ENCODE measurements at places on chromosomes 12 and 14.

GRCh38 chr12:100214518-100214917 is 13.9 kb downstream of the ACTR6 start:
- DNase-seq, result no peak

DNA sequence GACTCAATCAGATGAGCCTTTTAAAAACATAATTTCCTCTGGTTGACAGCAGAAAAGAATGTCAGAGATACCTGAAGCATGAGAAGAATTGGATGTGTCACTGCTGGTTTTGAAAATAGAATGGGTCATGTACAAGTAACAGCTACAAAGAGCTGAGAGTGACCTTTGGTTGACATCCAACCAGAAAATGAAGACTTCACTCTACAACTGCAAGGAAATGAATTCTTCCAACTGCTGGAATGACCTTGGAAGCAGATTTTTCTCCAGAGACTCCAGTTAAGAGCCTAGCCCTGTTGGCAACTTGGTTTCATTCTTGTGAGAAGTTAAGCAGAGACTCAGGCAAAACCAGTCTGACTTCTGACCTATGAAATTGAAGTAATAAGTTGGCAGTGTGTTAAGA is 505.9 kb downstream of the SLC16A7 start:
- no peak for DNase-seq

DNA sequence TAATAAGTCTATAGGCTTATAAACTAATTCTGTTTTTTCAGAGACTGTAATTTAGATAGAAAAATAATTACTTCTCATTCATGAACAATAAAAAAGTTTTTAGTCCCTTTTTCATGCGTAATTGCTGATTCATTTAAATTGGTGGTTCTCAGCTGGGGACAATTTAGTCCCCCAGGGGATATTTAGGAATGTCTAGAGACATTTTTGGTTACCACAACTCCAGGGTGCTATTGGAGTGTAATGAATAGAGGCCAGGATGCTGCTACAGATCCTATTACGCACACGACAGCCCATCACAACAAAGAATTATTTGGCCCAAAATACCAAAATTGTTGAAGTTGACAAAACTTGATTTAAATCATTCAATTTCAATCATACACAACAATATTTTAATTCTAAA is 22.8 kb upstream of the VCPKMT start:
- DNase-seq, result no peak

DNA sequence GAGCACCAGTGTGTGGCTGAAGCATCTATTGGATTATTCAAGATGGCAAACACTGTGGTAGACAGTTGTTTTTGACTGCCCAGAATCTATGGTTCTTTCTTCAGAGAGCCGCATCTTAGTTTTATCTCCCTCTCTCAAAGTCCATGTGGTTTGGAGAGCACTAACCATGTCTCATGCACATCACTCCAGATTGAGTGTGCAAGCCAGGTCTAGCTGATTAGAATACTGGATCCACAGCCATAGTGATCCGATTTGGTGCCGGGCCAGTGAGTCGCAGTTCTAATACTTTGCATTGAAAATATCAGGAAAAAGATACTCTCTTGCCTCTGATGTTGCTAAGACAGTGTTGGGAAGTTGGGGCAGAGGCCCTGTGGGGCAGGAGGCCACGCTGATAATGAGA is 4.6 kb upstream of the SBNO1 start:
- no peak for DNase-seq

DNA sequence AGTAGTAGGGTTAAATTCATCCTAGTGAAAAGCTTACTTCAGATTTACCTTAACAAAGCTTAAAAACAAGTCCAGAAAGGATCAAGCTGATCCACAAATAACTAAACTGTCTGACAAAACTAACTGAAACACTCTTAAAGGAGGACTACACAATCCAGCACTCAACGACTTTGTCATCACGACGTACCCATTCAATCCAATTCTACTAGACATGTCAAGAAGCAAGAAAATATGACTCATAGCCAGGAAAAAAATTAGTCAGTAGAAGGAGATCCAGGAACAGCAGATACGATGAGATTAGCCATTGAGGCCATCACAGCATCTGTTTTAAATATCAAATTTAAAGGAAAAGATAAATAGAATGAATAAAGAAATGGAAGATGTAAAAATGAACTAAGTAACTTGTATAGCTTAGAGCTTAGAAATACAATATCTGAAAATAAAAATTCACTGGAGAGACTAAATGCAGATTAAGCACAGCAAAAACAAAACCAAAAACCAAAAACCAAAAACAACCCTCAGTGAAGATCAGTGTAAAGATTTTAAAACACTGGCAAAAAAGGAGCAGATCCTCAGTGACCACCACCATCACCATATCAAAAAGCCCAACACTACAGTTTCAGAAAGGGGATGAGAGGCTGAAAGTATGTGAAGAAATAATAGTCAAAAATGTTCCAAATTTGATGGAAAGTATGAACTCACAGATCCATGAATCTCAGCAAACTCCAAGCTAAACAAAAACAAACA is 95.0 kb upstream of the CCND2 start:
- DNase-seq, result no peak

DNA sequence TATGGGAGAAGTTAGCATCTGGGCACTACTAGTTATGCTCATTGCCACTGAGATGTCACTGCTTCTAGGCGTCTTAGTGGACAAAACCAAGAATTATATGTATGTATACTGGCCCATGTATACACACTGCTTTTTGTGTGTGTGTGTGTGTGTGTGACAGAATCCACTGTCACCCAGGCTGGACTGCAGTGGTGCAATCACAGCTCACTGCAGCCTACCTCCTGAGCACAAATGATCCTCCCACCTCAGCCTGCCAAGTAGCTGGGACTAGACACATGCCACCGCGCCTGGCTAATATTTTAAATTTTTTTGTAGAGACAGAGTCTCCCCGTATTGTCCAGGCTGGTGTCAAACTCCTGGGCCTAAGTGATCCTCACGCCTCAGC is 25.2 kb downstream of the LIMA1 start:
- DNase-seq, result no peak

- no peak for DNase-seq
Measured at GRCh38 chr14:64983439-64984310, 3.0 kb upstream of the FNTB start.

- peak; percentile 53 for DNase-seq
Measured at GRCh38 chr12:53065975-53066931, 12.9 kb downstream of the SPRYD3 start.

- no peak for DNase-seq
Measured at GRCh38 chr14:81125536-81125935, 95.2 kb downstream of the GTF2A1 start.

- DNase-seq, result no peak
Measured at GRCh38 chr12:26277506-26278246, 82.3 kb downstream of the SSPN start.

DNA sequence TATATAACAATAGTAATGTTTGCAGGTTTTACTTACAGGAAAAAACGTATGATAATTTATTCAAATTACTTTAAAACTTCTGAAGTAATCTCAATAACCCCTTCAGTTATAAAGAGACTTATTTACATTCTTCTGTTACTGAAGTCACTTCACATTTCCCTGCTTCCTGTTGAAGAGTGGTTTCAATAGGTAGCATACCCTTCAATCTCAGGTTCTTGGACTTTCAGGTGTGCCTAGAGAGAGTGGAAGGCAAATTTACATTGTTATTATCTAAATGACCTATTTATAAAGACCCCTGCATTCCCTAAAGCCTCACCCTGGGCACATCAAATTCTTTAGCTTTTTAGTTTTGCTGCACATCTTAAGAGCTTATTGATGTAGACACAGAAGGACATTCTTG is 137.6 kb upstream of the AEBP2 start:
- no peak for DNase-seq

GRCh38 chr12:124323771-124324530 is 29.1 kb downstream of the RFLNA start:
- no peak for DNase-seq

GRCh38 chr14:99065551-99065950 is 206.4 kb downstream of the BCL11B start:
- no peak for DNase-seq

DNA sequence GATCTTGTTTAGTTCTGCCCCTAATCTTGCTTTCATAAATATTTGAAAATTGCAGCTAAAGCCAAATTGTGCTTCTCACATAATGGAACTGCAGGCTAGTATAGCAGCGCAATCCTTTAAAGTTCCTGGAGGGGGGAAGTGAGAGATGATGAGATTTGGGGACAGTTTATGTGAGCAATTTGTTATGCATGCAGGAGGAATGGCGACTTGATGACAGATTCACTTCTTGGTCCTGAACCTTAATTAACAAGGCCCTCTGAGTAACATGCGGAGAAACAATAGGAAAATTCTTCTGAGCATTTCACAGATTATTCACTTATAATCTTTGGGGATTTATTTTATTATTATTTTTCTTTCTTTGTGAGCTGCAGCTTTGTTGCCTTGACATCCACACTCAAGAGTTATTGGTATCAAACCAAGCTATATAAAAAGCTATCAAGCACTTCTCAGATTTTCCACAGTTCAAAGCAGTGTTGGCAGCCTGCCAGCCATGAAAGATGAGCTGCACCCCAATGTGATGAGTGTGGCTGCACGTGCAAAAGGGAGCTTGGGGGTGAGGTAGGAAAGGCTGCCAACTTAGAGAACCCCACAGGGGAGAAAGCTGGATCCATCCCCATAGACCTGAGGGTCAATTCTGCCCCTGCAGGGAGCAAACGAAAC is 1662.2 kb upstream of the FLRT2 start:
- DNase-seq, result no peak

- no peak for DNase-seq
Measured at GRCh38 chr12:49413796-49414195, 46.5 kb downstream of the SPATS2 start.
